Keratinocyte (primary cell): ENCODE measurements at places on chromosomes 7 and 10. TPM values are rescaled to one million over a fixed set of nuclear protein-coding genes. Genes with fewer than 3 reads are reported as not detected.

DNA sequence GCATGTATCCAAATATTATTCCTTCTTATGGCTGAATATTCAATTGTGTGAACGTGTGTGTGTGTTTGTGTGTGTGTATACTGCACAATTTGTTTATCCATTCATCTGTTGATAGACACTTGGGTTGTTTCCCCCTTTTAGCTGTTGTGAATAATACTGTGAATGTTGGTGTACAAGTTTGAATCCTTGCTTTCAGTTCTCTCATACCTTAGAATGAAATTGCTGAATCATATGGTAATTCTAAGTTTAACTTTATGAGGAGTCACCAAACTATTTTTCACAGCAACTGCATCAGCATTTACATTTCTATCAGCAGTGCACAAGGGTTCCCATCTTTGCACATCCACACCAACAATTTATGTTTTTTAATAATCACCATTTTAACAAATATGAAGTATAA lies 86.9 kb upstream of the GATAD1 start:
- DNase-seq, result no peak

GRCh38 chr10:96743988-96744585 lies 23.8 kb upstream of the PIK3AP1 start:
- DNase-seq, result no peak

GRCh38 chr10:99224766-99225165 lies 10.9 kb downstream of the HPSE2 start:
- DNase-seq, result no peak

DNA sequence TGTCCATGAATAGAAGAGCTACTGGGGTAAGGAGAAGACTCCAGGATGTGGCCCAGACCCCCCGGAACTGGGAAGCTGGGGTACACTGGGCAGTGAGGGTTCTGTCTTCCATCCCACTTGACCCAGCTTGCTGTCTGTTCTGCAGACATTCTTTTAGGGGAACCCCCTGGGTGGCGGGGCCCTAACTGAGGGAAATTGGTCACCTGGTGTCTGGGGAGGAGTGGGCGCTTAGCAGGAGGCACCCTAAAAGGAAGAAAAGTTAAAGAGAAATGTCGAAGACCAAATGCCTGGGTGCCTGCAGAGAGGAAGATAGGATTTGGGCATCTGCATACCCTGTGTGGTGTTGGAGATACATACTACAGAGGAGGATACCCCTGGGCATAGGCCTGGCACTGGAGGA lies 1.0 kb downstream of the AP1S1 start:
- no peak for DNase-seq

GRCh38 chr10:127015373-127015772 lies 110.1 kb downstream of the DOCK1 start:
- no peak for DNase-seq

DNA sequence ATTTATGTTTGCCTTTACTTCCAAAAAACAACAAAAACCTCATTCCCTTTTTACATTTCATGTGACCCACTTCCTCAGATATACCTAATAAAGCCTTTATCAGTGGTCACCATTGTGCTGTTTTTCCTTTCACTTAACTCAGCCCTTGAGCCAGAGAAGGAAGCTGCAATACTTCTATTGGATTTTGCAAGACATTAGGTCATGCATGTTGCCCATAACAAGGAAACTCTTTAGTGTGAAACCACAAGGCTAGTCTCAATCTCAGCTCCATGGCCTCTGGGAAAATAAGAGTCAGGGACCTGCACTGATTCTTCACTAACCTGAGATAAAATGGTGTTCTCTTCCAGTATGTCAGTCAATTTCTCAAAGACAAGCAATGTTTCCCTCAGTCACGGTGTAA lies 27.8 kb downstream of the STEAP4 start:
- no peak for DNase-seq

DNA sequence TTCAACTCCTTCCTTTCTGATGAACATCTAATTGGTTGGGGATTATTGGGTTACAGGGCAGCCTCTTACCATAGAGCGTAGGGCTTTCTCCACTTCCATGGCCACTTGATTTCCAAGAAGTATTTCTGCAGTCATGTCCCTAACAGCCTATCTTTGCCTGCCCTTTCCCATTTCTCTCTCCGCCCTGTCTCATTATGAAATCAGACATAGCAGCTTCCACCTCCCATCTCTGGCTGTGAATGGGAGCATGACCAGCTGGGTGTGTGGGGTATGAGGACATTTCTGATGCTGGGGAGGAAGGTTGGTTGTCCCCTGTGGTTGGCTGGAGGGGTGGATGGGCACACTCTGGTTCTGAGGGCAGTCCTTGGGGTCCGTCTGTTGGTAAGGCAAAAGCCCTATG lies 41.2 kb downstream of the ADCYAP1R1 start:
- DNase-seq, result no peak

DNA sequence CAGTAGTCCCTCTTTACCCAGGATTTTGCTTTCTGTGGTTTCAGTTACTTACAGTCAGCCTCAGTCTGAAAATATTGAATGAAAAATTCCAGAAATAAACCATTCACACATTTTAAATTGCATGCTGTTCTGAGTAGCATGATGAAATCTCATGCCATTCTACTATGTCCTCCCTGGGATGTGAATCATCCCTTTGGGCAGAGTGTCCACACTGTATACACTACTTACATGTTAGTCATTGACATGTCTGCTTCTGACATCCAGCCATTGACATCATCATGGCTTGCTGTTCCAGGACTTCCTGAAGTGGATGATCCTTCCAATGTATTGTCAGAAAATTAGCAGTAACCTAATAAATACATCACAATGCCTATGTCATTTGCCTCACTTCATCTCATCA lies 34.6 kb upstream of the MALRD1 start:
- DNase-seq, result peak; percentile 1

DNA sequence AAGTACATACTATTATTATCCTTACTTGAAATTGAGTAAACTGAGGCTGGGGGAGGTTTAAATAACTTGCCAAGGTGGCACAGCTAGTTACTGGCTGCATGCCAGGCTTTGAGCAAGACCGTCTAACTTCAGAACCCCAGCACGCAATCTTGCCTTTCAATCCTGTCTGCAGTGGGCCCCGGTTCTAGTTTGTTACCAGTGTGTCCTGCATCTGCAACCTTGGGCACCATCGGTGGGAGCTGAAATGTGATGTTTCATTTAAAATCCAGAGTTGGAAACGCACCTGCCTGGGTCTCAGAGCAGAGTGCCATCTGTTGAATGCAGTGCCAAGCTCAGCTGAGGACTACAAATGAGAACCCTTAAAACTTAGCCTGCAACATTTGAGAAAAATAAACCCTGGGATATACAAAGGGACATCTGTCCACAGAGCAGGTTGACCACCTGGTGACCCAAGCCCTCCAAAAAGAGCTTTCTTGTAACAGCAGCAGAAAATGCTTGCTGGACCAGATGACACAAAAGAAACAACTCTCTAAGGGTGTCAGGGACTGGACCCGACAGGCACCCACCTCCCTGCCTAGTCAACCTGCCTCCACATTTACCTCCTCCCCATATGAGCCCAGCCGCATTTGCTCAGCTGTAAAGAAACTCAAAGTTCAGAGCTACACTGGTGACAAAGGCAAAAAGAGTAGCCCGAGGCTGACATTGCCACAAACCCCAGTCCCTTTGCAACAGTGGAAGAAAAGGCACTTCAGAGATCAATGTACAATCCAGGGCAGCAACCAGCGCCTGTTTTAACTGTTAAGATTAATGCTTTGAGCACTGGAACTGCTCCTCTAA lies 1.7 kb downstream of the SH3PXD2A start:
- DNase-seq, result no peak

- DNase-seq, result no peak
These were observed 39.5 kb downstream of the PPP1R3C start for GRCh38 chr10:91593366-91593765.

DNA sequence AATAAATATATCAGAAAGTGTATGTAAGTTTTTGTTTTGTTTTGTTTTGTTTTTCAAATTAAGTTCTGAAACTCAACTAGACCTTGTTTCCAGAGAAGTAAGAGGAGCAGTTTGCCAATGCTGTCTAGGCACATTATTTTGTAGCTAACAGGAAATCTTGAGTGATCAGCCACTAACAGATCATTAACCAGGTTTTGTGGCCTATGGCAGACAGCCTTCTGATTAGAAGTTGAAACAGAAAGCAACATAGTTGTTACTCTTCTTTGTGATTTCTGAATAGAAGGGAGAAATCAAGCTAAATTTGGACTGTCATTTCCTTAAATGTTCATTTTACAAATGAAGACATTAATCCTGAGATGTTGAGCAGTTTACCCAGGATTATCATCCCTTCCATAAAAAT lies 142.6 kb downstream of the PLXDC2 start:
- DNase-seq, result no peak

GRCh38 chr7:151351967-151352366 lies 10.4 kb downstream of the NUB1 start:
- DNase-seq, result no peak

DNA sequence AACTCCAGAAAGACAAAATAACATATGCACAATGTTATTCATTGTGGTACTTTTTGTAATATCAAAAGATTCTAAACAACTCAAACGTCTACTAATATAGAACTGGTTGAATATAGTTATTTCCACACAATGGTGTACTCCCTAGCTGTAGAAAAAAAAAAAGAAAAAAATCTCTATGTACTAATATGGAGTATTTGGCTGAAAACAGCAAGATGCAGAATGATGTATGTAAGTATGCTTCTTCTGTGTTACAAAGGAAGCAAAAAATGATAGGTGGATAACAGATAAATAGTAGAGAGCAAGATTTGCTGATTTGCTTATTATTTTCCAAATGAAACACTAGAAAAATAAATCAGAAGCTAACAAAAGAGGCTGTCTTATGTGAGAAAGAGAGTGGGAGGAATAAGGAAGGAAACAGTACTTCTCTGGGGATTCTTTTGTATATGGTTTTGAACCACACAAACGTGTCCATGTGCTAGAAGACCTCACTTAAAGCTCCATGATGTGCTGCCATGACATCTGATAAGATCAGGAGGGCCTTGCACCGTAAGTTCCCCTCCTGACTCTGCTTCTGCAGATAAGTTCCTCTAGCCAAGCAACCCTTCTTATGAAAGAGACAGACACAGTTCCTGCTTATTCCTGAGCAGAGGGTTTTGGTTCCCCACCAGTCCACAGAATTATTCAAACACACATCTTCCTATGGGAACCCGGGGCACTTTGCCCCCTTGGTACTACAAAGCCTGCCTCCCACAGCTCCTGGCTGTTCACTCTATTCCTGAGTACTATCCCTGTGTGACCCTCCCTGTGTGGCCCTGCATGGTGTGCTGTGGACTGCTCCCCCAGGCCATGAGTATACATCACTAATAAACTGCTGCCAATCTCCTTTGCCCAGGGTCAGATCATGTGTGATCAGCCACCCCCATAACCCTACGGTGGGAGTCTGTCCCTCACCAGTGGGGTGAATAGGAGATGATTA lies 159.1 kb downstream of the CCDC71L start:
- no peak for DNase-seq

DNA sequence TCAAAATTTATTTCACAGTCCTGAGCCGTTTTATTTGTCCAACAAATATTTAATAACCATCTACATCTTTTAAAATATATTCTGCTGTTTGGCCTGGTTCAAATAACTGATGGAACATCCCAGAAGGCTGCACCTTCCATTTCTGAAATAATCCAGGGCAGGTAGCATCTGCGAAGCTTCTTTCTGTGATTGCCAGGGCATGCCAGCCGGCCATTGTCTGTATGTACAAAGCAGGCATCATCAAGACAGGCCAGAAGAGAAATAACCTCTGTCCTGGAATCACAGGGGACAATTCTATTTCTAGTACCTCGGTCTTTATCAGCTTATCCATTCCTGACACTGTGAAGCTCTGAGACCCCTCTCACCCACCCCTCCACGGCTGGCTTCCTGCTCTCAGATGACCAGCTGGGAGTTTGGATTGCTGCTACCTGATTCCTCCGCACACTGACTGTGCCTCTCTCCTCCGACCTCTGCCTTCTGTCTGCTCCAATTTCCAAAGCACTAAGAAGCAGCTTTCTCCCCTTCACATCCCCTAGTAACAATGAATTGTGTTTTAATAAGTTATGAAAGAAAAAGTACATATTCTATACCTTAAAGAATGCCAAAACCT lies 8.0 kb downstream of the DGKI start:
- no peak for DNase-seq

- DNase-seq, result no peak
These were observed 136.6 kb upstream of the ZNF32 start for GRCh38 chr10:43785252-43785651.

- DNase-seq, result no peak
These were observed 20.3 kb upstream of the TIAL1 start for GRCh38 chr10:119616882-119617570.

DNA sequence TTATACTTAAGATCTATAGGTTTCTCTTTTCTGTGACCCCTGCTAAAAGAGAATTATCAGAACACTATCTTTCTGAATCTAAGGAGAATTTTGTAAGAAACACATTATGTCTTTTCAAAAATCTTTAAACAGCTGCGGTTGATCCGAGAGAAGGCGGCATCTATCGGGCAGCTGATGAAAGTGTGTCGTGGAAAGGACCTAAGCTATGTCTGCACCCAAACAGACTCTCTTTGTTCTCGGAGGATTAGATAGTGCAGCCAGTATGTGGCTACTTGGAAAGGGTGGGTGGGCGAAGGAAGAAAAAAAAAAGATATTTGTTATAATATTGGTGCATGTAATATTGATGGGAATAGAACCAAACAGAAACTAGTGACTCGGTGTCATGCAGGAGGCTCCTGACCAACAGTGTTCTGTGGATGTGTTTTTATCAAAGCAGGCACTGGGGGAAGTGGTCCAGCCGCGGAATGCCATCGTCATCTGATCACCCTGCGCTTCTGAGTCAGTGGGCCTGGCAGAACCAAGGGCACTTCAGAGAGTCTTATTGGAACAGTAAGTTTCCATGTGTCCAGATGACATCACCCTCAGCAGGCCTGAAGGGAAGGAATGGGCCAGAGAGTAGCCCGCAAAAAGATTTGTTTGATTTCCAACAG lies 509.7 kb upstream of the AKR1E2 start:
- DNase-seq, result no peak

DNA sequence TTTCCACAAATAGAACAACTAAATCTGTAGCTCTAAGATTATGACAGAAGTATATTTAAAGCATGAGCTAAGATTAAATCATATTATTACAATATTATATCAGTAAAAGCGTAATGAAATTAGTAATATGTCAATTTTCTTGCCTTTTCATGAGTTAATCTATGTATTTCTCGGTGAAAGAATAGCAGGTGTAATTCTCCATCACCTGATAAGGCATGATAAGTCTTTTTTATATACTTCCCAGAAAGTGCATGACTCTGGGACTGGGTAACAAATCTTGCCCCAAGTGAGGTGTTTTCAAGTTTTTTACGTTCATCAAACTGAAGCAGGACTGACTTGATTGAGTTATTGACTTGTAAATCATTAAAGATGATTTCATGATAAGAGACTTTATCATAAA lies 100.5 kb downstream of the HECW1 start:
- DNase-seq, result no peak

- no peak for DNase-seq
These were observed 61.2 kb downstream of the EMX2 start for GRCh38 chr10:117603726-117604125.

- no peak for DNase-seq
These were observed 39.1 kb downstream of the LRRC20 start for GRCh38 chr10:70343312-70343711.

- DNase-seq, result no peak
These were observed 42.0 kb downstream of the GOLGA7B start for GRCh38 chr10:97891497-97892167.

PCLO gene
- polyA plus RNA-seq, result 1.00 to 2.1 TPM (median 1.8 TPM) in 3 replicates

EPO gene
- polyA plus RNA-seq, result 0.35 to 0.86 TPM (median 0.41 TPM) in 3 replicates

C7orf57 gene
- polyA plus RNA-seq, result 0.22 to 0.60 TPM (median 0.39 TPM) in 3 replicates

TACR2 gene
- polyA plus RNA-seq, result 0.05 to 0.11 TPM (median 0.07 TPM) in 3 replicates

INHBA gene
- polyA plus RNA-seq, result 51.4 to 63.2 TPM (median 59.2 TPM) in 3 replicates

SPDYE6 gene
- not detected in 3 replicates for polyA plus RNA-seq

PRLHR gene
- not detected in 3 replicates for polyA plus RNA-seq

SUN3 gene
- not detected in 3 replicates for polyA plus RNA-seq

RPEL1 gene
- 0.04 to 0.11 TPM (median 0.05 TPM) in 3 replicates for polyA plus RNA-seq

DENND2A gene
- 0.95 to 5.1 TPM (median 1.8 TPM) in 3 replicates for polyA plus RNA-seq

RAB19 gene
- 0.10 to 0.22 TPM in 2 of 3 replicates, not detected in the other for polyA plus RNA-seq

CALN1 gene
- polyA plus RNA-seq, result not detected in 3 replicates
